ENCODE measurements at places on chromosomes 3 and 15. TPM values are rescaled to one million over a fixed set of nuclear protein-coding genes. Genes with fewer than 3 reads are reported as not detected.

Gene ALDH1A2
- 0.68 TPM for polyA plus RNA-seq

Gene P4HTM
- 29.7 TPM for polyA plus RNA-seq

Gene GOLGA8H
- polyA plus RNA-seq: not detected

Gene NMB
- polyA plus RNA-seq: 11.1 TPM

Gene SLC12A8
- polyA plus RNA-seq: 3.4 TPM

Gene C2CD4A
- not detected for polyA plus RNA-seq

Gene GABRR3
- polyA plus RNA-seq: not detected

Gene TRIM42
- polyA plus RNA-seq: not detected

Gene MED12L
- 0.51 TPM for polyA plus RNA-seq

Gene CDHR4
- not detected for polyA plus RNA-seq

Gene THSD4
- polyA plus RNA-seq: 13.3 TPM

Gene CADM2
- not detected for polyA plus RNA-seq

Gene CD80
- not detected for polyA plus RNA-seq

Gene CCDC54
- polyA plus RNA-seq: 0.16 TPM

Gene ZBTB20
- 10.5 TPM for polyA plus RNA-seq

Gene MAPKAPK3
- 33.2 TPM for polyA plus RNA-seq

Gene DNAJC17
- 44.6 TPM for polyA plus RNA-seq

Gene FHIT
- polyA plus RNA-seq: 0.90 TPM

Gene ATP2C1
- 65.8 TPM for polyA plus RNA-seq

Gene STRIT1
- not detected for polyA plus RNA-seq

Gene GOLGA6L10
- not detected for polyA plus RNA-seq

Gene AMIGO3
- polyA plus RNA-seq: 0.25 TPM

Gene CD200R1
- polyA plus RNA-seq: not detected

Gene MESP2
- polyA plus RNA-seq: not detected

Data from GM23248 (cell line).